ENCODE measurements at places on chromosomes 7 and 10.

- DNase-seq: no peak
Measured at GRCh38 chr7:74023092-74023536, 4.9 kb upstream of the ELN start.

- DNase-seq: no peak
Measured at GRCh38 chr10:127863231-127863825, 29.4 kb downstream of the CLRN3 start.

- no peak for DNase-seq
Measured at GRCh38 chr10:72981028-72981881, 26.6 kb upstream of the PLA2G12B start.

DNA sequence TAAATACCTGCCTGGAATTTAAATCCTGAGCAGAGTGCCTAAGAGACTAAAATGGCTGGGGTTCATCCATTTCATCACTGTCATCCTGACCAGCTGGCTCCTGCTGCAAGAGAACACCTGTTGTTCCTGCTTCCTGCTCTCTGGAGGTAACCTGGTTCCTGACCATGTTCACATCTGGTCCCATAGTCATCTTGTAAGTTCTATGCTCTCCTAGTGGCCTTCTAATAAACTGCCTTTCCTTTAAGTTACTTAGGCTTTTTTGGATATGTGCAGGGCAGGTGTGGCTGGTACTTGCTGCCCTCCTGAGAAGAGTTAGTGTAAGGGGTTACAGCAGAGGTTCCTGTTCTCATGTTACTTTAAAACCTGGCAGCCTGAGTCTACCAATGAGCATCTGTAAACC, 80.0 kb downstream of the NRCAM start:
- no peak for DNase-seq

DNA sequence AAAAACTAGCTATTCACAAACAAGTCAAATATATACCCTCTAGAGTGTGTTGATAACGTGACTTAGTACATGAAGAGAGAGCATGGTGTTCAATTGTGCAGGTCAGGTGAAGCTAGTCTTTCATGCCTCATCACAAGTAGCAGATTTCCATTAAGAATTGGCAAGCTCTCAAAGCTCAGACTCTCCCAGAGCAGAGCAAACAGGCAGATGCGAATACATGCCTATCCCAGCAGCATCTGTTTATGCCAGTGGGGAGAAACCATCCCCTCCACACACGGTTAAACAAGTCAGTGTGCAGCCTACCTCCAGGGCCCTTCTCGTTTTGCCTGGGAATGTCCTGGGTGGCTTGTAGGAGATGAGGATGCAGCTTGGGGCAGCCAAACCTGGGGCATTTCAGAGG, 532.5 kb upstream of the C7orf33 start:
- no peak for DNase-seq

DNA sequence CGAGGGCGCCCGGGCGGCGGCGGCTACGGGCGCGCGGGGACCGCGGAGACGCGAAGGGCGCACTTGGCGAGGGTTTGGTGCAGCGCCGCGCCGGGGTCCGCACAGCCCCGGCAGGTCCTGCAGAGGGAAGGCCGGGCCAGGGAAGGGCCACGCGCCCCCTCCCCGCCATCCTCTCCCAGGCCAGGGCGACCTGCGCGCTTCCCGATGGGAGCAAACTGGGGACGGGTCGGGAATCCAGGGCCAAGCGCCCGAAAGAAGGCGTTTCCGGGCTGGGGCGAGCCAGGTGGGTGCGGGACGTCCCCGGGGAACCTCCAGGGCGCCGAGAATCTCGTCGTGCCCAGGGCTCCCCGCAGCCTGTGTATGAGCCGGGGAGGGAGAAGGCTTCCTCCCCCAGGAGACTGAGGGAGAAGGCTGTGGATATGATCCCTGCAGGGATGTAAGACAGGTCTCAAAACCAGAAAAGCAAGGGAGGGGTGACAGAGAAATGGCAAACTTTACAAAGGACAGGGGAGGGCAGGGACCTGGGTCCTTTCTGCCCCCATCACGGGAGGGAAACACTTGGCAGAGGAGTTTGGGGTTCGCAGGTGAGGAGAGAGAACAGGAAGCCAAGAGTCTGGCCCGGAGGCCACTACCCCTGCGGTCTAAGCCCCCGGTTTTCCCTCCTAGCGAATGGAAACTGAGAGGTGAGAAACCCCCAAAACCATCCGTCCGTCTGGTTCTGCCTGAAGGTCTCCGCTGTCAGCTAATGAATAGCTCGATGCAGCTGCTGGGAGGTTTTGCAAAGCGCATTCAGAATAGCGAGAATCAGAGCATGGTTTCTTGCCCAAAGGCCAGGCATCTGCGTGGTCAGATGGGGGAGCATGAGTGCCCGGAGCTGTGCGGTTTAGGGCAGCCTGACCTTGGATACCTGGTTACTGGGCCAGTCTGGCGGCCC, 674 bp downstream of the AMZ1 start:
- DNase-seq: no peak

GRCh38 chr10:24834869-24835268, 111.2 kb upstream of the ARHGAP21 start:
- DNase-seq: no peak

DNA sequence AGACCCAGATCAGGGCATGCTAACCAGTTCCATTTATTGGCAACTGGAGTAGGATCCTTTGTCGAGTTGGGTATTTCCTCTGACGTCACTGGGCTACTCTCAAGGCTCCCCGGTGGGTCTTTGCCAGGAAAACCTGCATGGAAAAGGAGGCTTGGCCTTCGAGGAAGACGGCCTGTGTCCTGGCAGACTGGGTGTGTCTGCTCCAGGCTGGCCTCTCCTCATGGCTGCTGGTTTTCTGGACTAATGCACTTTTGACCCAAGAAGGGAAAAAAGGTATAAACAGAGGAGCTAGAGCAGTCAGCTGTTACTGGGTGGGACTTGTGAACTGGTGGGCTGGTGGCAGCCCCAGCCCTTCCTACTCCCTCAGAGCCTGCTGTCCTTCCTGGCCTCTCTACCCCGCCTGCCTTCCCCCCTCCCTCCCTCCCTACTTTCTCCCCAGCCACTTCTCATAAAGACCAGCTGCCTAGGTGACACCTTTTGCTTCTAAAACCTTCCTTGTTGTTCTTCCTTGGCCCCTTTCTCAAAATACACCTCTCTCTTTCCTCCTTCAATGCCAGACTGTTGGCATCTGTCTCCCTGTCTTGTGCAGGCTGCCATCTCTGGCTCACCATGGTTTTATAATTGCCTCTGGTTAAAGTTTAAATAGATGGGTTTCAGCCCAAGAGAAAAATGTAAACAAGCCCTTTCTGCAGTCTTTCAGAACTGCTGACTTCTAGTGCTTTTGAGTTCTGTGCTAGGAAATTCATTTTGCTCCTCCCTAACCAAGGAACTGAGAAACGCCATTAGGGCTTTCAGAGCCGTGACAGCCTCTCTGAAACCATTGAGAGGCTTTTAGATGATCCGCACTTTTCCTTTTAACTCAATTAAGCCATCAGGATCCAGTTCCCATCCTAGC, 101.8 kb upstream of the MKLN1 start:
- DNase-seq: no peak

- no peak for DNase-seq
Measured at GRCh38 chr10:128605180-128605579, 479.0 kb upstream of the MKI67 start.

- no peak for DNase-seq
Measured at GRCh38 chr10:106106114-106106513, 1058.4 kb downstream of the SORCS1 start.

DNA sequence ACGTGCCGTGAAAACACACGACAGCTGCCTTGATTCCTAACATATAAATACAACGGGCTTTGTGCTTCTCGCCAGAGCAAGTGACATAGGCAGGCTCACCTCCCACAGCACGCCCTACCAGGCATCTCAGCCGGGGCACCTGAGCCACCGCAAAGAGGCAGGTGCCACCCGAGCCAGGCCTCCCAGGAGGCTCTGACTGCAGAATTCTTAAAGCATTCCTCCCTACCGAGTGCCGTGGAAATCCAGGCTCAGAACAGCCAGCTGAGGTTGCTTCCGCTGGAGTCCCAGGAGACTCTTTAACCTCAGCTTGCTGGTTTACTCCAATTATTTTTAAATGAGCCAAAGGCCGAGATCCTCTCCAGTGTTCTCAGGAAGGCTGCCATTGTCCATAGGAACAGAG, 206.5 kb downstream of the USP6NL start:
- no peak for DNase-seq

- DNase-seq: no peak
Measured at GRCh38 chr10:64430690-64431323, 909.6 kb downstream of the REEP3 start.

GRCh38 chr10:63630931-63631680, 109.9 kb downstream of the REEP3 start:
- no peak for DNase-seq

DNA sequence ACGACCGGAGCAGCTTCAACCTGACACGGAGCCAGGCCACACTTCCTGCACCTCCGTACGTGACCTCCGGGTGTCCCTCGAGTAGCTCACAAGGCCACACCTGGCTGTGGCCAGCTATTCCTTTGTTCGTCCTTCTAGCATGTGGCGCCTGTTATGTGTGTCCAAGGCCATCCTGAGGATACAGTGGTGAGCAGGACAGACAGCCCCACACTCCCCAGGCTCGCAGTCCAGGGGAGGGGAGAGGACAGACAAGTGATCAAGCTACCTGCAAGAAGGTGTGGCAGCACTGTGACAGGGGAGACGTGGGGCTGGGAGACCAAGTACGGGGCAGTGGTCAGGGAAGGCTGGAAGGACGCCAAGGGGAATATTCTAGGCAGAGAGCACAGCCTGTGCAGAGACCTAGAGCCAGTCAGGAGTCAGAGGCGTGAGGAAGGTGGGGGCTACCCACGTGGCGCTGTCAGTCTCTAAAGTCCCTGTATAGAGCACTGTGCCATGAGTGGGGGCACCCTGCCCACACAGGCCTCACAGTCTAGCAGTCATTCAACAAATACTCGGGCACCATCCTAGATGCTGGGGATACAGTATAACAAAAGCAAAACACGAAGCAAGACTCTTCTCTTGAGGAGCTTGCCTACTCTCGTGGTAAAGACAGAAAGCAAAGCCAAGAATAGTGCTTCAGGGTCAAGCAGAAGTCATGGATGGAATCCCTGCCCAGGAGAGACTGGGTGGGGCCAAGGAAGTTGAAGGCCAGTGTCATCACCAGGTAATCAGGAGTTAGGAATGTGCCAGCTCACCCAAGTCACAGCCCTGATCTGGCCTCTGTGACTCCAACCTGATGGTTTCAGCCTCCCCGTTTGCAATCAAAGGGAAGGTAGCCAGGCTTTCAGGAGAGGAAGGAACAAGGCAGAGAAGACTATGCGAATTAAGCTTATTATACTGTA, 58.6 kb downstream of the PROSER2 start:
- no peak for DNase-seq

GRCh38 chr10:82575318-82575717, 700.3 kb downstream of the NRG3 start:
- no peak for DNase-seq

DNA sequence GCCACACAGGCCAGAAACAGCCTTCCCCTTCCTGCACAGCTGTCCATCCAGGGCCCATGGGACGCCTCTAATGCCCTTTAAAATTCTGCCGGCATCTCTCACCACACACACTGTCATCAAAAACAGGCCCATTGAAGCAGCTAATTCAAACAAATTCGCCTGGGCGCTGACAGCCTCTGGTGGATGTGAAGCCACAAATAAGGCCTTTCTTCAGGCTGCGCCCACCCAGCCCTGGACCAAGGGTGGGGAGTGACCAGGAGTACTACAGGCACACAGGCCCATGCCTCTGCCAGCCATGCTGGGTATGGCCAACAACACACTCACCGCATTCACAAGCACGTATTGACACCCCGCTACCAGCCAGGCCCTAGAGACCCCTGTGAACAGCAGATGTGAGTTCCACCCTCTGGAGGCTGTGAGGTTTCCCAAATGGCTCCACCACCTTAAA, 54.6 kb downstream of the SLIT1 start:
- DNase-seq: no peak

- DNase-seq: no peak
Measured at GRCh38 chr7:8379264-8379663, 54.1 kb upstream of the NXPH1 start.

DNA sequence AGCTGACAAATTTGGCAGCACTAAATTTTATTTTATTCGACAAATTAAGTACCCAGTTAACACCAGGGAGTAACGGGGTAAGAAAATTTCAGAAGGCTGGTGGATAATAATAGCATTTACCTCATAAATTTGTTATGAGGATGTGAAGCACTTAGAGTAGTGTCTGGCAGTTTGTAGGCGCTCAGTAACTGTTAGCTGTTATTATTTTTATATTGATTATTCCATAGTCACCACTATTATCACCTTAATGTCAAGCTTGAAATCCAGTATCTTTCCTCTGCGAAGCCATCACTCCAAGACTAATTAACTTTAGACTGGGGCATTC, 563 bp upstream of the COA1 start:
- no peak for DNase-seq

DNA sequence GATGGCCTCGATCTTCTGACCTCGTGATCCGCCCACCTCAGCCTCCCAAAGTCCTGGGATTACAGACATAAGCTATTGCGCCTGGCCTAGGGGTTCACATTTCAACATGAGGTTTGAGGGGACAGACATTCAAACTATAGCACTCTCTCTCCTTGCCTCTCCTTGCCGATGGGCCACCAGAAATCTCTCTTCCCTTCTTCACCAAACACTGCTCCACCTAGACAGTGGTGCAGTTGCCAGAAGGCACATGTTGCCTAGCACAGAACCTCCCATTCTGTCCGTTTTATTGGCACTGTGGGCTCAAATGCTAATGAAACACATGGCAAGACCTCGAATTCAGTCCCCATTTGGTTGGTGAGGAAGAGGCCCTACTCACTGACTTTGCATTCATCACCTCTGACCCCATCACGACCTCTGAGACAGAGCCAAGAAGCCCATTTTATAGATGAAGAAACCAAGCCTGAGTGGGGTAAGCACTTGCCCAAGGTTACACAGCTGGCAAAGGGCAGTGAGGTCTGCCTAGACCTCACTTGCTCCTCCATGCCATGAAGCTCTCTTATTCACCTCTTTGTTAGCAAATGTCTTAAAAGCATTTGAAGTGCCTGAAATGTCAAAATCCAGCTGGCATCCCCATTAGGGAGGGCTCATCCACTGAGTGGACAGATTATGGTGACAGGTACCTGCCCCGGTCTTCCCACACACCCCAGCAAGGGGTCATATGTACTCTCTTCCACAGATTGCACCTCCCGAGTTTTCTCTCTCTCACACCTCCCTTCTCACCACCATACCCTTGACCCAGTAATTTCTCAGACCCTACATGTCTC, 34.0 kb downstream of the GPRIN2 start:
- DNase-seq: no peak

GRCh38 chr7:86978808-86979506, 80.5 kb downstream of the ELAPOR2 start:
- no peak for DNase-seq

DNA sequence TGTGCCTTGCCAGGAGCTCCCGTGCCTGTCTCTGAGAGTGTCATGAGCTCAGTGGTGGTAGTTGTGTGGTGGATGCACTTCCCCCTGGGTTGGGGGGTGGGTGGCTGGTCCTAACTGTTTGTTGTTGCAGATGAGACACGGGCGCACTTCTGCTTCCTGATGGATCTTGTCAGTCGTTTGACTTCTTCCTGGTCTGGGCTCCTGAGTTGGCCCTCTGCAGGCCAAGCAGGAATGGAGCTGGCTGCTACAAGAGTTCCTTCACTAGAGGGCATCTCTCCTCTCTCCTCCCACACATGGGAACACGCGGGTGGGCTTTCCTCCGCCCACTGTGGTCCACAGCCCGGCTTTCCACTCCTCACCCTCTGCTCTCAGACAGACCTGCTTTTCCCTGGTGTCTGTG, 82.0 kb downstream of the BMS1 start:
- no peak for DNase-seq

- no peak for DNase-seq
Measured at GRCh38 chr10:28892818-28893547, 215.7 kb downstream of the BAMBI start.

Measured in activated effector memory CD4-positive, alpha-beta T cell treated with Interleukin-2 at 50 U/mL for 16 hours (primary cell).